T-helper 1 cell (primary cell): ENCODE measurements at places on chromosomes 3 and 15.

GRCh38 chr3:69558912-69559311 is 173.0 kb upstream of the FRMD4B start:
- DNase-seq, result no peak

DNA sequence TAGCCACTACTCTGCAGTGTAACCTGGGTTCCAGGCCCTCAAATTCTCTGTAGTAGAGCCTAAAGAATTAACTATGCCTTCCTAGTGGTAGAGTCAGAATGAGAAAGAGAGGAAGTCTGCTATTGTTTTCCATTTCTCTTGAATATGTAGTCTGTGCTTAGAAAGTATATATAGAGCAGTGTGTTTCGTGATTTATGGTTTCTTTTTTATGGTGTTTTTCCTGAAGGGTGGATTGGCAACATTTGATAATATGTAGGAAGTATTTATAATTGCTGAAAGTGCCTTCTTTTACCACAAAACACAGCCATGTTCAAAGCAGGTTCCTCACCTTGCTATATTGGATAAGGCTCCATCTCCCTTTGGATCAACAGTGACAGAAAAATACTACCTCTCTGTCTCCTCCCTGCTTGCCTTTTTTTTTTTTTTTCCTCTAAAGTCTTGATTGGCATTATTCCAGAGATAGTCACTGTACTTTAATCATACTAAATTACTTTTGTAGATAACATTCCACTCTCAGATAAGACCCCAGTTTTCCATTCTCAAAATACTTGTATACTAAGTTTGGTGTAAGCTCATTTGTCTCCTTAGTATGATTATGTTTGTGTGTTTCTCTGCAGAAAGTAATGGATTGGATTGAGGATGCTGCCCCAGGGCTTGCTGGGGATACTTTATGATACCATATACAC is 47.8 kb downstream of the IQGAP1 start:
- no peak for DNase-seq

GRCh38 chr3:53858096-53858741 is 11.9 kb downstream of the IL17RB start:
- DNase-seq, result no peak

GRCh38 chr3:100825574-100825973 is 116.3 kb downstream of the TFG start:
- no peak for DNase-seq

DNA sequence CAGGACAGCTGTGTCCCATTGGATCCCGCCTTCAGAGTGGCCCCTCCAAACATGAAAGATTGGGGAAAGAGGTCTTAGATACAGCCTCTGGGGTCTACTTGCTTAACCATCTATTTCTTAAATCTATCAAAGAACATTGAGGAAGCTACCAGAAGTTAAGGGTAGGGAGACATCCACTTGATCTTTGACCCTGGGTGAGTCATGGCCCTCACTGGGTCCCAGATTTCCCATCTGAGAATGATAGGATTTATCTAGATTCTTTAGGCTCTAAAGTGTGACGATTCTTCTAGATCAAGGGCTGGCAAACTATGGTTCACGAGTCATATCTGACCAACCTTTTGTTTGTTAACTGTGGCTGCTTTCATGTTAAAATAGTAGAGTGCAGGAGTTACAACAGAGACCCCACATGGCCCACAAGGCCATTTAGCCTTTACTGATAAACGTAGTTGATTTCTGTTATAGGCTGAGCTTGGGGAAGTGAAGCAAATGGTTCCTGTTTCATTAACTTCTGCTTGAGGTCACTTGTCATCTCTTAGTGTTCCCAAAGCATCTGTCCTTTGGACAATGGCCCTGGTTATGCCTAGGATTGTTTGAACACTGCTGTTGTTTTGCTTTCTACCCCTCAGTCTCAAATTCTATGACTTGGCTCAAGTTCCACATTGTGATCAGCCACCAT is 8.0 kb downstream of the MUC13 start:
- DNase-seq, result no peak

GRCh38 chr15:71335591-71335990 is 220.3 kb downstream of the THSD4 start:
- DNase-seq, result no peak

GRCh38 chr3:141998669-141999290 is 122.3 kb downstream of the ATP1B3 start:
- DNase-seq, result no peak
